Aorta (tissue), 5 donors: ENCODE measurements at places on chromosomes 12 and 14. TPM values are rescaled to one million over a fixed set of nuclear protein-coding genes. Genes with fewer than 3 reads are reported as not detected.

GRCh38 chr12:90683871-90684270, 271.1 kb downstream of the CCER1 start:
- no peak for DNase-seq

DNA sequence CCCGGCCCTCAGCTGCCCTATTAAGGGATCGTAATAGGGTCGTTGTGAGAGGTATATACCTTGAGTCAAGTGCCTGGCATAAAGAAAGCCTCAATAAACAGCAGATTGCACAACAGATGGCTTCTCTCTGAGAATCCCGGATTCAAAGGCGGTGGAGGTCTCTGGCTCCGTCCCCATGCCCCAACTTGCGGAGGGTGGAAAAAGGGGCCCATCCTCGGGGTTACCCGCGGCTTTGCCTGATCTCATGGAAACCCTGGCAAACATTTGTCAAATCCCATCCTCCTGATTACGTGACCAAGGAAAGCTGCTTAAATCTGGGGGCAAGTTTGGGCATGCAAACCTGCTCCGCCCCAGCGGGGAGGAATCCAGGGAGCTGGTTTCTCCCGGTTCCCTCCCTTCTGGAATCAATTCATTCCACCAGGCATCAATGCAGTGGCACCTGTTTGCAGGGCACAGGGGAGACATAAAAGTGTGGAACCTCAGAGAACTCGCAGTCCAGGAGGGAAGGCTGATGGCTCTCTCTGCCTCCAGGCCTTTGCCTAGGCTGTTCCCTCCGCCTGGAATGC, 12.3 kb downstream of the TRPV4 start:
- DNase-seq, result no peak

DNA sequence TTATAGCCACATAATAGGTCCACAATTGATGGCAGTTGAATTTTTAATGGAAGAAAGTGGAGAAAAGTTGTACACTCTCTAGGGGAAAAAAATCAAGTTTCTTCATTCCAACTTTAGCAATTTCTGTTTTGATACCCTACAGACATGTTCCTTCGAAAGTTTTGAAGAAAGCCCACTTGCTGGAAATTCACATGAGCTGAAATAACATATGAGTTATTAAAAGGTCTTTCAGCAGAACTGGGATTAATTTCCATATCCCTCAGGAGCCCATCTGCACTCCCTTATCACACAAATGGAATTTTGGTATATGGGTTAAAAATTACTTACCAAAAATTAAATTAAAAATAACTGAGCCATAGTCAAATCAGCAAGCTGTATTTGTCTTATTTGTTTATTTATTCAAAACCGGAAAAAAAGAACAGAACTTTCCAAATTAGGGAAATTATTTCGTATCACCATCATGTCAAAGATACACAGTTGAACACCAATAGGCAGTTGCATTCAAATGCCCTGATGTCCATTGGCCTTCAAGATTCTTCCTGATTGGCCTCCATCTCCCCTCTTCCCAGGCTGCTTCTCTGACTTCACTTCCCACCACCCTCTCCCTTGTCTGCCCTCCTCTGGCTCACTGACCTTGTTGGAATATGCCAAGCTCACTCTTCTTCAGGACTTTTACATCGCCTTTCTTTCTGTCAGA, 445.5 kb downstream of the EGLN3 start:
- no peak for DNase-seq

The RHOJ gene
- total RNA-seq, result 56.6 TPM
